ENCODE measurements at places on chromosomes 2 and 18.
A peak's percentile ranks its signal among the peaks of the same experiment; 100 is the strongest.

- no peak for DNase-seq
Observed at GRCh38 chr18:44881461-44882162, 200.9 kb downstream of the SETBP1 start.

- no peak for DNase-seq
Observed at GRCh38 chr2:143071185-143071876, 57.9 kb upstream of the ARHGAP15 start.

- DNase-seq = no peak
Observed at GRCh38 chr2:6372317-6372901, 493.3 kb downstream of the CMPK2 start.

DNA sequence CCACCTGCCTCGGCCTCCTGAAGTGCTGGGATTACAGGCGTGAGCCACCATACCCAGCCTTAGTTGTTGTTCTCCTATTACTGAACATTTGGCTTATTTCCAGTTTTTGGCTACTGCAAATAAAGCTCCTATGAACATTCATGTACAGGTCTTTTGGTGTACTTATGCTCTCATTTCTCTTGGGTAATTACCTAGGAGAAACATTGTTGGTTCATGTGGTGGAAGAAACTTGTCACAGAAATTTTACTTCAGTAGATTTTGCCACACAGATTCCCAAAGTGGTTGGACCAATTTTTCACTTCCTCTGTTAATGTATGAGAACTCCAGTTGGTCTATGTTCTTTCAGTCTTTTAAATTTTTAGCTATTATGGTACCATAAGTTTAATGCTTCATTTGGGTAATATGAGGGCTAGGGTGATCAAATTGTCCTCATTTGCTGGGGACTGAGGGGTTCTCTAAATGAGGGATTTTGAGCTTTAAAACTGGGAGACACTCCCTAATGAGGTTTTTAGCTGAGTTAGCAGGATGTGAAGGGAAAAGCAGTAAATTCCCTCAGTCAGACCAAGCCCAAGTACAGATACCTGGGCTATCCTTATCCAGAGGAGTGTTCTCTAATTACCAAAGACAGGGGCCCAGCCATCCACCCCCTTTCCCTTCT lies 33.9 kb downstream of the MTA3 start:
- no peak for DNase-seq

DNA sequence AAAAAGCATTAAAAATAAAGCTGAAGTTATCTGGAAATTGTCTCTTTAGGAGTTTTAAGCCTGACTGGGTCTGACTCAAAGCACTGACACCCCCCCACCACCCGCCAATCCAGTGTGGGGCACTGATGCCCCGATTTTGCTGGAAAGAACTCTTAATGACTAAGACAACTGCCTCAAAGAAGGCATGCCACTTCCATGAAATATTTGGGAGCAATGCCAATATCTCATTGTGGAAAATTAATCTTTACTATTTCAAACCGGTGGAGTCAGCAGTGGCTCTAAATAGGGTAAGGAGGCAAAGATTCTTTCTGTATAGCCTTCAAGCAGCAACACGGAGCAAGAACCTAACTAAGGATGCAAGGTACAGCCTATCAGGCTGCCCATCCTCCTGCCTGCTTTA lies 4.5 kb downstream of the FKBP7 start:
- DNase-seq = peak; percentile 18

DNA sequence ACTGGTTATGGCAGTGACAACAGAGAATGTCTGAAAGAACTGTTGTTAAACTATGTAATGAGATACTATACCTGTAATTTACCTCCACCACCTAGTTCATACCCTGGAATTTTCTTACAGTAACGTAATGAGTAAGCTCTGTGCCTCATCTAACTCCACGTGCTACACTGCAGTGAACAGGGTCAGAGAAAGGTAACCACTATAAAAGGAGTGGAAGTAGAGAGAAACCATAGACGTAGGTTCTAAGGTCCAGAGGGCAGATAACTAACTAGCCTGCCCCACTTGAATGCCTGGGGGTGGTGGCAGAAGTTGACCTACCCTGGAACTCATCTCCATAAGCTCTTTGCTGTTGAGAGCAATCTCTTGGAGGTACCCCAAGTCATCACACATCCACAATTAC lies 32.0 kb upstream of the B4GALT6 start:
- DNase-seq = no peak

DNA sequence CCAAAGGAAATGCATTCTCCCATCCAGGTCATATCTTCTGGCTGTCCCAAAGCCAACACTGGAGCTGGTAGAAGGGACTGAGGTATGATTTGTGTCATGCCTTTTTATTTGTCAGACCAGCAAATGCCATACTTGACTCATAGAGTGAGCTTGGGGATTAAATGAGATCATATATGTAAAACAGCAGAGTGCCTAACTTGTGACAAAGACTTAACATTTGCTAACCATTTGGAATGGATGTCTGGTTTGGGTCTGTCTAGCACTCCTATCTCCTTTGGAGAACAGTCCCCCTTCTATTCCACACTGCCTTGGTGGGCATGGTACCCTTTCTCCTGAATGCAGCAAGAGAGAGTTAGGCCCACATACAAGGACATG lies 128.5 kb upstream of the LGALSL start:
- DNase-seq = no peak

DNA sequence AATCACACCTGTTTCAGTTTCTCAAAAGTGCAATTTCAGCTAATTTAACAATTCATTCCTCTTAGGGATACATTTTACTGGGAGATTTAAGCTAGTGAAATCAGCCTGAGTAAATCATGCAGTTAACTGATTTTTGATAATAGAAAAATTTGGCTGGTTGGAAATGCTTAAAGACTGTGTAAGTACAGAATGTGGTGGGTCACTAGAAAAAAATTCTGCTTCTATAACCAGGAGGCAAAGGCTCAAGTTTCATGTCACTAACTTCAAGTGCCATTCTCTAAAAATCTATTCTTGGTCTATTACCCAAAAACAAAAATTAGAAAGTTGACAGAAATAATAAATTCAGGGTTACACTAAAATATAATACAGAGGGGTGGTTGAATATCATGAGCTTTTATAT lies 271.3 kb downstream of the CCDC178 start:
- DNase-seq = no peak

GRCh38 chr18:2971741-2972552 lies 41.0 kb downstream of the LPIN2 start:
- peak; percentile 66 for DNase-seq

DNA sequence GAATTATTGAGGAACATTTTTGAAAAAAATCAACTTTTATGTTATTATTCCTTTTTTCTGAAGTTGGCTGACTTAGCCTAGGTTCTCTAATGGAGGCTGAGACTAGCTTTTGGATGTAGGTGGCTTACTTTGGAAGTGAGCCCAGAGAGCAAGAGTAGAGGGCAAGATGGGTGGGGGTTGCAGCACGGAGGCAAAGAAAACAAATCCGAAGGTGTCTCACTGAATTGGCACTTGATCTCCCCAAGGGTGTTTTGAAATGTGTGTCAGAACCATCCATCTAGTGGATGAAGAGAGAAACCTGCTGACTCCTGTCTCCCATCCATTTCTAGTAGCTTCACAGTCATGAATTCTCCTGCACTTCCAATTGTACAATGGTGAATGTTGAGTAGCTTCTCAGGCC lies 390.7 kb downstream of the TMEM182 start:
- no peak for DNase-seq

DNA sequence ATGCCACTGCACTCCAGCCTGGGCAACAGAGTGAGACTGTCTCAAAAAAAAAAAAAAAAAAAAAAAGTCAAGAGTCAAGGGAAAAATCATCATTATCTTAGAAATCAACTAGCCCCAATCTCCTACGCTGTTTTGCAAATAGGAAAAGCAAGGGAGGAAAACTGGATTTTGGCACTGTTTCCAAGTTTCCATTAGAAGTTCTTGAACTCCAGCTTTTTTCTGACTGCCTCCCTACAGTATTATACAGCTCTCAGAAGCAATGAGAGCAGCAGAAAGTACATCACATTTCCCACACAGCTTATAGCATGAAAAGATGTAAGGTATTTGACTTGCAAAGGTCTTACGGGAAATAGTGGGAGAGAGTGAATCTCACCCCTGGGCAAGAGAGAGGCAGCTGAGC lies 127.8 kb downstream of the OSR1 start:
- no peak for DNase-seq

DNA sequence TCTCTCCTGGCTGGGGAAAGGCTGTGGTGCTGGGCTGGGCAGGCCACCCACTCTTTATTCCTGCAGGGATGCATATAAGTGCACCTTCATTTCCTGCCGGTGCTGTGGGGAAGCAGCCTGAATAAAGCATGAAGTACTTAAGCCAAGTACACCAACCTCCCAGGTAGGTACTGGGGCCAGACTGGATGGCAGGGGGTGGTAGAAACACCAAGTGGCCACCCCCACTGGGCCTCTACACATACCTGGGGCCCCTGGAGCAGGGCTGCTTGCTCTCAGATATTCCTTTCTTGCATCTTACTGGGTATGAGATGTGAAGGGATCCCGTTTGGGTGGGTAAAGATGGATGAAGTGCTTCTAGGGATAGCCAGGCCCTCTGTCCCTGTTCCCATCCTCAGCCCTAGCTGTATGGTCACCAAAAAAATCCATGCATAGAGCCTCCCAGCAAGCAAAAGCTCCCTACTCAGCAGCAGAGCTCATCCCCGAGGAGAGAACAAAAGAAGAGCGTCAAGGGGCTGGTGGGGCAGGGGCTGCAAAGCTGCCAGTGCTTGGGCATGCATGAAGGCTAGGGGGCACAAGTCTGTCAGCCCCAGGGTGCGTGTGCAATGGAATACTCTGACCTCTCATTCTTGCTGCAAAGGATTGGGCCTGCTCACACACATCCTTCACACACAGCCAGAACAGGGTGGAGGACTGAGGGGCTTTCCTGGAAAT lies 22.0 kb downstream of the CCT7 start:
- DNase-seq = no peak

GRCh38 chr2:225911019-225911418 lies 511.5 kb downstream of the NYAP2 start:
- no peak for DNase-seq

DNA sequence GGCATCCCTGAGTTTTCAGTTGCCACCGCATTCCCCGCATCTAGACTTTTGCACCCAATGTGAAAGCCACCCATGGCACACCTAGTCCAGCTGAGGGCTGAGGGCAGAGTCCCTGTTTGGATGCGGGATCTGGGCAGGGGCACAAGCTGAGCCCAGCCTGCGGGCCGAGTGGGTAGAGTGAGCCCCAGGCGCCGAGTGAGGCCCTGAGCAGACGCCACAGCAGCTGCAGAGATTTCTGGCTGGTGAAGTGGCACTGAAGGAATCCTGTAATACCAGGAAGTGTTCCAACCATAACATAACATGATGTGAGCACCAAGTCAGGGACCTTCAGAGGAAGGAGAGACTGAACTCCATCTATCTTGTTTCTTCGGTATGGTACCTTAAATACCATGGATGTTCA lies 27.7 kb upstream of the FRZB start:
- DNase-seq = no peak

DNA sequence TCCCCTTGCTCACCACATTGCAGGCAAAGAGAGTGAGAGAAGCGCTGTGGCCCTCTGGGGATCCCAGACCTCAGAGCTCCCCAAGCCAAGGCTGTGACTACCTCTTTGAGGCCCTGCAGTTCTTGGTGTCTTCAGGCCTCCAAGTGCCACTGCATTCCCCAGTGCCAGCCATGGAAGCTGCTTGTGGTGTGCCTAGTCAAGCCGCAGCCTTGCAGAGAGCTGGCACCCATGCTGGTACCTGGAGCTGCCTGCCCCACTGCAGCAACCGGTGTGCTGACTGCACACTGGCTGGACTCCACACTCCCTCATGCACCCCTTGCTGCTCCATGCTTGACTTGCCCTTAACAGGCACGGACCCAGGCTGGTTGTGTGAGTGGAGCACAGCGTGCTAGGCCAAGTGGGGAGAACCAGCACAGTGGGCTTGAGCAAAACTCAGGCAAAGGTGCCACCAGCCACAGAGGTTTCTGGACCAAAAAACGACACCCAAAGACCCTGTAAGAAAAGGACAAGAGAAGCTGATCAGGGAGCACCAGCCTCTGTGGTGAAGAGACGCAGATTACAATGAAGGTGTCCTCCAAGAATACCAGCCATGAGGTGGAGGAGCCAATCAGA lies 113.5 kb upstream of the TMEM18 start:
- DNase-seq = no peak

DNA sequence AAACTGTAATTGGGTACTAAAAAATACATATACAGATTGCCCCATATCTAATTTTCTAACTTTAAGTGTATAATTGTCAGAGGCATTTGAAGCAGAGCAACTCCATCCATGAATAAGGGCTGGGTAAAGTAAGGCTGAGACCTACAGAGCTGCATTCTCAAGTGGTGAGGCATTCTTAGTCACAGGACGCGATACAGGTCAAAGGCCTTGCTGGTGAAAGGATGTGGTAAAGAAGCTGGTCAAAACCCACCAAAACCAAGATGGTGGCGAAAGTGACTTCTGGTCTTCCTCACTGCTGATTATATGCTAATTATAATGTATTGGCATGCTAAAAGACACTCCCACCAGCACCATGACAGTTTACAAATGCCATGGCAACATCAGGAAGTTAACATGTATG lies 50.0 kb downstream of the SLC8A1 start:
- no peak for DNase-seq

GRCh38 chr2:138060301-138060635 lies 96.0 kb downstream of the HNMT start:
- peak; percentile 86 for DNase-seq

DNA sequence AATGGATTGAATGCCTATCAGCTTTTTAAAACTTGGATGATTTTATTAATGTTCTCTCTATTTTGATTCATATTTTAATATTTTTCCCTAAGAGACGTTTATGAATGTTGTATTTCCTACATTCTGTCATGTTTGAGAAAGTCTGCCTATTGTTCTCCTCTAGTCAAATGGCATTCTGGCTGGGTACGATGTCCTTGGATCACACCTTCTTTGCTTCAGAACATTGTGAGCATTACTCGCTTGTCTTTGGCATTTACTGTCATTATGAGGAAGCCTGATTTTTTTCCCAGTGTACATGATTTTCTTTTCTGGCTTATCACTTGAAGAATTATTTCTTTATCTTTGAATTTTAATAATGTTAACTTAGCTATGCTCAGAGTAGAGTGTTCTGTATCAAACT lies 78.4 kb downstream of the CDC42EP3 start:
- DNase-seq = no peak

- no peak for DNase-seq
Observed at GRCh38 chr18:78151234-78151633, 828.4 kb upstream of the SALL3 start.

DNA sequence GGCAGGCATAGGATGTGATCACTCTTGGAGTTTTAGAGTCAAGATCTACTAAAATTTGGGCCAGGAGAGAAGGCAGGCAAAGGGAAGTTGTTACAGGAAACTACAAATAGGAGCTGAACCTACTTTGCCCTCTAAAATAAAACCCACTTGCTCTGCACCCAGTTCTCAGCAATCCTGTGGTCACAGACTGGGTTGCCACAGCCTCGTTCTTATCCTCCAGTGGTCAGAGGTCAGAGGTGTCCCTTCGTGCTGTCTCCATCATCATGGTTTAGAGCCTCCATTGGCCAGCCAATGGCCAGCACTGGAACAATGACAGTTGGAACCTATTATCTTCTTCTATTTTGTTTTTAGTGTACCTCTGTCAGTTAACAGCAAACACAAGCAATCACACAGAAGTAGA lies 90.7 kb upstream of the TNP1 start:
- no peak for DNase-seq

GRCh38 chr2:152571048-152571766 lies 146.1 kb downstream of the PRPF40A start:
- peak; percentile 37 for DNase-seq

Measured in adrenal gland (tissue), 19 donors.